ENCODE measurements at places on chromosomes 6 and 20. TPM values are rescaled to one million over a fixed set of nuclear protein-coding genes. Genes with fewer than 3 reads are reported as not detected.

DNA sequence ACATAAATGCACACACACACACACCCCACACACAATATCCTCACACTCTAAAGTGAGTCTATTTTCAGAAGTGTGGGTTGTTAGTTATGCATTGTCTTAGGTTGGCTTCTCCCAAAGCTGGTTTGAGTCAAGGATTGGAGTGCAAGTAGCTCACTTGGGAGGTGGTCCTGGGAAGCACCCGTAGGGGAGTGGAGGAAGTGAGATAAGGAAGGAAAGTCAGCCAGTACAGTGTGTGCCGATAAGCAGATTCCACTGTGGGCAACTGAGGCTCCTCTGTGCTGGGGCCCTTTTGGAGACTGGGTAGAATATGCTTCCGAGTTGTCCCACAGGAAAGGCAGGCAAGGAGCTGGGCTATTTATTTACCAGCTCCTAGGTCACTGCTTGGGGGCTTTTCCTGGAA, 67.2 kb downstream of the PLCB4 start:
- no peak for DNase-seq

DNA sequence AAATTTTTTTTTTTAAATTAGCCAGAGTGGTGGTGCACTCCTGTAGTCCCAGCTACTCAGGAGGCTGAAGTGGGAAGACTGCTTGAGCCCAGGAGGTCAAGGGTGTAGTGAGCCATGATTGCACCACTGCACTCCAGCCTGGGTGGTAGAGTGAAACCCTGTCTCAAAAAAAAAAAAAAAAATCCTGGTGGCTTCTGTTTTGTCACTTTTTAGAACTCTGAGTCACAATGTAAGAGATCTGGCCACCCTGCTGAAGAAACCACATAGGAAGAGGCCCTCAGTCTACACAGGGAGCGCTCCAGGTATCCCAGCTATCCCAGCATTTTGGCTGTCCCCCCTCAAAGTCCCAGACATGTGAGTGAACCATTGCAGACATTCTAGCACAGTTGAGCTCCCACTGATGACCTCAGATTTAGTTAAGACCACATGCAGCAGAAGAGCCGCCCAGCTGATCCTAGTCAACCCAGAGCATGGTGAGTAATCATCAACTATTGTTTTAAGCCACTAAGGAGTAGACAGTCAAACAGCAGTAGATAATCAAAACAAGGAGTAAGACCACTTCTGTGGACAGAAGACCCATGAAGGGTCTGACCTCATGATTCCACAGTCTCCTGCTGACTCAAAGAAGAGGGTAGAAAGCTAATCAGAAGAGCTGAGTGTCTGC, 12.7 kb upstream of the ARFGEF2 start:
- no peak for DNase-seq

DNA sequence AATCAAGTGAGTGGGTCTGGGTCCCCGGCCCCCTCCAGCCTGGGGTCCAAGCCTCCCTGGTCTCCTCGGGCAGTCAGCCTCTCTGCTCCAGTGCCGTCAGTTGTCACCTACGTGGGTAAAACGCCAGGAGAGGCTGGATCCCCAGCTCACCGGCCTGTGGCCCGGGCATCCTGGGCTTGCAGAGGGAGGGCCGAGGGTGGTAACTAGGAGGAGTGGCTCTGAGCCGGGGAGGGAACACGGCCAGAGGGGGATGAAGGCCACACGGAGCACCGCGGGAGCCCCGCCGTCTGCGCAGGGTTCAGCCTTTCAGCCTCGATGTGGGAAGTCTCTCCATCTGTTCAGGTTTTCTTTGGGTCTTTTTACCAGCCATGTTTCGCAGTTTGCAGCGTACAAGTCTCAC, 29.5 kb upstream of the BHLHE23 start:
- peak; percentile 31 for DNase-seq

DNA sequence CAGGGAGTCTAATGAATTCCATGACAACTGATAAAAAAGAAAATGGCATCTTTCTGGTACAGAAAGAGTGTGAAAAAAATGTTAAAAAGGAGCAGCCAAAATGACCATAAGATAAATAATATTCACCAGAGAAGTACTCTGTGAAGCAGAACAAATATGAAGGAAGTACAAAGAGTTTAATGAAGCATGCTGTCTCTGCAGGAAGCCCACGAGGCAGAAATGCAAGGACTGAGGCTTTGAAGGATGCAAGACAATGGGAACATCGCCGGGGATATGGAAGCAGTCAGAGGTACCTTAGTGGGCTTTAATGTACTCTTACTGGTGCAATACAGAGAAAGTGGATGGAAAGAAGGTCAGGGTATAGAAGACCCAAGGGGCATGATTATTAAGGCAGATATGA, 50.7 kb downstream of the NOX3 start:
- DNase-seq: no peak

DNA sequence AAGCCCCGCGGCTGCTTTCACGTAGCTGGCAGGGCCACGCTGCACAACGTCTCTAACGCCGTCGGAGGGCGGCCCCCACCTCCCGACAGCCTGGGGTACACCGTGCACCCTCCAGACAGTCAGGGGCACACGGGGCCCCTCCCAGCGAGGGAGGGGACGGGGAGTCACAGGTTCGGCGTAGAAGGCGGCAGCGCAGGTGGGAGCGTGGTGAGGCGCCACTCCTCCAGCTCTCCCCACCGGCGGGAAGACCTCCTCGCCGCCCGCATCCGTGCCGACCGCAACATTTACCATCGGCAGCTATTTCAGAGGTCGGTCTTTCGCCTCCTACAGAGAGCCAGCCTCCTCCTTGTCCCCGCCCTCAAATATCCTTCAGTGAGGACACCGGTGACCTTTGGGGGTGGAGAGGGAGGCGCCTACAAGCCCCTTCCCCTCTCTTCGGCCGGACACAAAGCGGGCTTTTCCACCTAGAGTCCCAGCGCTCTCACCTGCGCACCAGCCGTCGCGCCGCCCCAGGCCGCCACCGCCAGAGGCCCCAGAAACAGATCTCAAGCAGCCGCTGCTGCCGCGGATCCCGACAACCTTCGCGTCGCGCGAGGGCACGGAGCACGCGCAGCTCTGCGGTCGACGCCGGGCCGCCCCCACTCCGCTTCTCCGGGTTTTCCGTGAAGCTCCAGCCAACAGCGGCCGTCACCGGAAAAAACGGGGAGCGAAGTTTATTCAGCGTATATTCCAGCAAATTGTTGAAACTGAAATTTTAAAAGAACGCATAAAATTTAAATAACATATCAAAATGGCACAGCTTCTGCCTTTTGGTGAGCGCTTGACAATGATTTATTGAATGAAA, at the start of gene MKKS:
MKKS (minus strand) TSS at position 600 of the 844 bp plus-strand sequence. CDS start 20,708 bp downstream, outside the sequence.
- DNase-seq: peak; percentile 94

GRCh38 chr6:89794324-89794723, 25.3 kb downstream of the MDN1 start:
- no peak for DNase-seq

TCP11 gene
- total RNA-seq: not detected

LY6G6C gene
- total RNA-seq: not detected

CCN6 gene
- not detected for total RNA-seq

CRISP3 gene
- total RNA-seq: 2.5 TPM

SOX12 gene
- 9.8 TPM for total RNA-seq

PAX1 gene
- total RNA-seq: not detected

Data from lower lobe of right lung (tissue), 2 donors.